G401 (cell line): ENCODE measurements at places on chromosomes 5 and 9.

- DNase-seq, result no peak
Observed at GRCh38 chr9:105507096-105507790, 50.7 kb upstream of the FKTN start.

- DNase-seq, result peak; percentile 36
Observed at GRCh38 chr5:108481355-108481931, 99.5 kb upstream of the FBXL17 start.

DNA sequence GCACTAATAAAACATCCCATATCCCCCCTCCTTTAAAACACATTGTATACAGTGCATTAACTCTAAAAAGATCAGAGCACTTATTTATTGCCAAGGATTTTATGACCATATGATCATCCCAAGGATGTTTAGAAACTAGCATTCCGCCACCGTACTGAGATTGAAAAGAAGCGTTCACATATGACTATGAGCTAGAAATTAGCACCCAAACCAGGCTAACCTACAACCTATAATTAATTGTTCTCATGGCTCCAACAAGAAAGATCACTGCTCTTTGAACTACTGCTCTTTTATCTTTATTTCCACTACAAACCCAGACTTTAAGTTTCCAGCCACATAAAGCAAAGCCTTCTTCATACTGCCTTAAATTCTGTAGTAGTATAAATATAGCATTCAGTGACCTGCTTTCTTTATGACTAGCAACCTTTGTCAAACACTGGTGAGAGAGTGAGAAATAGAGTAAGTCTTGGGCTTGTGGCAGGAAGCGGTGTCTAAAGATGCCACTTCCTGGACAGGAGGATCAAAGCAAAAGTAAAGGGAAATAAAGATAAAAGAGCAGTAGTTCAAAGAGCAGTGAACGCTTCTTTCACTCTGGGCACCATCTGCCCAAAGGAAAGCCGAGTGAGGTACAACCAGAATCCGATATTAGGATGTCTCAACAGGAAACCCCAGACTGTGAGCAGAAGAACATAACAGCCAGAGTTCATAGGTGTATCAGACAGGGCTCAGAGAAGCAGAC, 151.1 kb upstream of the ERCC6L2 start:
- DNase-seq, result no peak

DNA sequence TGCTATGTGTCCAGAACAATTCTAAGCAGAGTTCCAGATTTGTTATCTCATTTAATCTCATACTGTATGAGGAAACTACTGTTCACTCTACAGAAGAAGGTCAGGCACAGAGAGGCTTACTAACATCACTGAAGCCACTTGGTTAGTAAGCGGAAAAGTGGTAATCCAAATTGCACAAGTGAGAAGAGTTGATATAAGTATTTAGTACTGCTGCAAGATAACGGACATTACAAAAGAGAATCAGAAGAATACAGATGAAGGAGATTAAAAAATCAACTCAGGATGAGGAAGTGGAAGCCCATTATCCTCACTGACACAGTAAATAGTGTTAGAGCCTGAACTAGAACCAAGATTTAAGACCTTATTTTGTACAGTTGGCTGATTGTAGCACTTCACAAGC, 22.3 kb upstream of the TLR4 start:
- no peak for DNase-seq
